ENCODE measurements at places on chromosomes 5 and 9.

DNA sequence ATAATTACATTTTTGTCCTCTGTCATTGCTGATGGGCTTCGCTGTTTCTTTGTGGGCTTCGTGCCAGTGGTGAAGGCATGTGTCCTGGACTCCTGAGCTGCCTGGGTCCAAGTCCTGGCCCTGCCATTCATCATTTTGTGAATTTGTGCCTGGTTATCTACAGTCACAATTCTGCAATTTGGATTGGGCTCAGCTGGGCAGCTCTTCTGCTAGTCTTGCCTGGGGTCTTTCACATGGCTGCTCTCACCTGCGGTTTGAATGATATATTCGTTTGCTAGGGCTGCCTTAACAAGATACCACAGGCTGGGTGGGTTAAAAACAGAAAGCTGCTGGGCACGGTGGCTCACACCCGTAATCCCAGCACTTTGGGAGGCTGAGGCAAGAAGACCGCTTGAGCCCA lies 192.7 kb upstream of the IER5L start:
- DNase-seq: no peak

GRCh38 chr9:121807823-121808278 lies 156.4 kb downstream of the DAB2IP start:
- DNase-seq: peak; percentile 9

DNA sequence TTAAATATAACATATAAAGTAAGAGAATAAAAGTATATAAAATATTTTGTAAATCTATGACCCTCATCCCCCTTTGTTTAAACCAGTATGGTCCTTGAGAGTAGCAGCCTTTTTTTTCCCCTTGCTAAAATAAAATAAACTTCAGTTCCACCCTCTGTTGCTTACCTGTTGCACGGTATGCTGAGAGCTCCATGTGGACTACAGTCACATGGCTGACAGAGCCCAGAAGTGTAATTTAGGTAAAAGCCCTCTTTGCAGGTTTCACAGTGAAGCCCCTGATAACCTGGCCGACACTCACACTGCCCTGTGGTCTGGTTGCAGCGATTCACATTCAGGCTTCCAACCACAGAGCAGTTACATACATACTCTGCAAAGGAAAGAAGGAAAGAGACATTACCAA lies 55.1 kb downstream of the MEGF9 start:
- DNase-seq: no peak

GRCh38 chr5:178240341-178240741 lies 7.7 kb upstream of the PHYKPL start:
- no peak for DNase-seq
